ENCODE measurements at places on chromosomes 1 and 21.

- no peak for DNase-seq
Measured at GRCh38 chr1:60875138-60875537, 207.2 kb upstream of the NFIA start.

DNA sequence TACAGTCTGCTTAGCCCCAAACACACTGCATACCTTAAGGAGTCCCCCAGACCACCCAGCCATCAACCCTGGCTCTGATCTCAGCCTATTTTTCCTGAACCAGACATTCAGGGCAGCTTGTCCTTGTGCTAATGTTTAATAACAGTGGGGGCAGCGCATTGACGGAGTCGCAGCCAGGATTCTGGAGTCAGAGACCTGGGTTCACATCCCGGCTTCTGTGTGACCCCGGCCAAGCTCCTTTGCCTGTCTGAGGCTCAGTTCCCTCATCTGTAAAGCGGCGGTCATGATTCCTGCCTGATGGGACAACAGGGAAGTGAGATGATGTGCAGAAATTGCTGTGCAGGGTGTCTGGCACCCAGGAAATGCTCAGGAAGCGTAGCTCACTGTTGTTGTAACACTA lies 63.1 kb downstream of the MATN1 start:
- no peak for DNase-seq

- no peak for DNase-seq
Measured at GRCh38 chr1:24110642-24111261, 1.2 kb downstream of the MYOM3 start.

- peak; percentile 38 for DNase-seq
Measured at GRCh38 chr21:32712043-32712442, 15.8 kb downstream of the SYNJ1 start.

DNA sequence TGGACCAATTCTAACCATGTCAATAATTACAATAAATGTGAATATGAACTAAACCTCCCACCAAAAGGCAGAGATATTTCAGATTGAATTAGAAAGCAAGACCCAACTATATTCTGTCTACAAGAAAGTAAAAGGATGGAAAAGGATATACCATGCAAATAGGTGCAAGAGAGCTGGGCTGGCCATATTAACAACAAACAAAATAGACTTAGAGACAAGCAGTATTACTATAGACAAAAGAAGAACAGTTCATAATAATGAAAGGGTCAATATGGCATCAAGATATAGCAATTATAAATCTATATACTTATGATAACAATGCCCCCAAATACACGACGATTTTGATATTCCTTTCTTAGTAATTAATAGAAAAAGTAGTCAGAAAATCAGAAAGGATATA lies 67.3 kb upstream of the IFFO2 start:
- no peak for DNase-seq

DNA sequence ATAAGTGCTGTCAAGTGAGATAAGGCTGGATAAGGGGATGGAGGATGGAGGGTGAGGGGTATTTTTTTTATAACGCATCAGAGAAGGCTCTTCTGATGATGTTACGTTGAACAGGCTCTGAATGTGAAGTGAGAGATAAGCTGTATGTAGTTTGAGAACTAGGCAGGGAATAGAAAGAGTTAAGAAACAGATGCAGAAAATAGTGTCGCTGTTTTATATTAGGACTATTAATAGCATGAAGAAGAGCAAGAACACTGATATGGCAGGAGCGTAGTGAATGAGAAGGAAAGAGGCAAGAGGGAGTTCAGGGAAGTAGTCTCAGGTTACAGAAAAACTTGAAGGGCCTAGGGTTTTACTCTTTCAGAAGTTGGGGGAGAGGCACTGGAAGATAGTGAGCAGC lies 59.8 kb downstream of the GPR88 start:
- no peak for DNase-seq

DNA sequence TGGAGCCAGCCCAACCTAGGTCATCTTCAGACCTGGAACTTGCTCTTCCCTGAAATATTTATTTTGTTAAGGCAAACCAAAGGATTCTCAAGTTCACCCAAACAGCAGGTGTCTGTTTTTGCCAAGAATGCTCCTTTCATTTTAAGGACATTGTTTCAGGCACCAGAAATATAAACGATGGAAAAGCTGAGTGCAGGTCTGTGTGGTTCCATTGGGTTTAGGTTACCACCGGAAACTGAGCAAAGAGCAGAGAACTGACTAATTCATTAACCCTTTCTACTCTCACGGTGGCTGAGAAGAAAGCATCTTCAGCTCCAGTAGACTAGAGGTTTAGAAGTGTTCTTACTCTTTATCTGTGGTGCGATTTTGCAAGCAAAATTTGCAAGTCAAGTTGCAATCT lies 38.0 kb upstream of the ZC3H11B start:
- DNase-seq, result no peak

DNA sequence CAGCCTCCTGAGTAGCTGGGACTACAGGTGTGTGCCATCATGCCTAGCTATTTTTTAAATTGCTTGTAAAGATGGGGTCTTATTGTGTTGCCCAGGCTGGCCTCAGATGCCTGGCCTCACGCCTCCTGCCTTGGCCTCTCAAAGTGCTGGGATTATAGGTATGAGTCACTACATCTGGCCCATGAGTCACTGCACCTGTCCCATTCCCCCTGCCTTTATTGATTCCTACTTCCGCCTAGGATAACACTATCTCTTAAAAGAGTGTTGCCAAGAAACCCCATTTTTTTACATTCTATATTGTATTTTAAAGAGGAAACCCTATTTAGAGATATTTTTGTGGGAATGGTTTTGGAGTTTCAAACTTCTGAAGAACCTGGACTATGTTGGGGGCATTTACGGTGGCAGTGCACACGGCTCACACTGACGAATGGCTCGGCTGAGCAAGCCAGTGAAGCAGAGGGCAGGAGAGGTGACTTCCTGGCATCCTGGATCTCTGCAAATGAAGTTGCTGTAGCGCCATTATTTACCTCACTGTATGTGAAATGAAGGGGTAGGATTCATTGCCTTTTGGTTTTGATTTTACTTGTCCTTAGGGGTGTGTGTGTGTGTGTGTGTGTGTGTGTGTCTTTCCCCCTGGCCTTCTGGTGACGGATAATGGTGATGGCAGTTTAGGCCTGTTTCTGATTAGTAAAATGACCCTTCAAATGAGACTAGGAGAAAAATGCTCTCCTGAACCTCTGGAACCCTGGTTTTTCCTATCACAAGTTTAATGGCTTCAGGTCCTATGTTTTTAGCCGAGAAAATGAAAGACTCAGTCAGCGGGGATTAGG lies 22.5 kb downstream of the KIF26B start:
- DNase-seq, result no peak

DNA sequence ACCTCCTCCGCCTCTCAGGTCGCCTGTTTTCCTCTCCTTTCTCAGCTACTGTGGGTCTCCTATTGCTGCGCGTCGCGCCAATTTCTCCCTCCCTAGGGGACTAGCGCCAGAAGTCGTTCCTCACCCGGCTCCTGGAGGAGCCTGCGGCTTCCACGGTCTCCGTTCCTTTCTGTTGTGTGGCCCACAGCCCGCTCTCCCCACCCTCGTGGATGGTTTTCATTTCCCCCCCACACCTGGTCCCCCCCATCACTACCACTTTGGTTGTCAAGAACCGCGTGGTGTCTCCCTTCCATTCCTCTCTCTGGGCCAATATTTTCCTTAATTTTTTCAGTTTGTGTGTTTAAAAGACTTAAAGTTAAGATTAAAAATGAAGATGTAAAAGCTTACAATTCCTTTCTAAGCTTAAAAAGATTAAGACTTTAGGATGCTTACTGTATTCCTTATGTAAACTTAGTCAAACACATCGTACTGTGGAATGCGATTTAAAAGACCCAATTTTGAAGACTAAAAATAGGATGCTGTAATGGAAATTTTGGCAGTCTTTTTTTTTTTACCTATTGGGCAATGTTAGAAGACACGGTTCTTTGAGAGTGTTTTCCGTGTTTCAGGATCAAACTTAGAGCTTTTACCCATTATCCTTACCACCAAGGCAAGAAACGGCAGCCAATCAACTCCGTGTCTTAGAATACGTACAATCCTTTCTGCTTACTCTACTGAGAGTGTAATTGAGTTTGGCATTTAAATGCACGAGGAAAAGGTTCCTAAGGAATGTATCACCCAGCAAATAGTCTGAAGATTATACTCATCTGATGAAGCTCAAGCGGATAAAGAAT lies 773 bp downstream of the CNST start:
- no peak for DNase-seq

- DNase-seq, result no peak
Measured at GRCh38 chr1:180153032-180153431, 1.6 kb upstream of the QSOX1 start.

DNA sequence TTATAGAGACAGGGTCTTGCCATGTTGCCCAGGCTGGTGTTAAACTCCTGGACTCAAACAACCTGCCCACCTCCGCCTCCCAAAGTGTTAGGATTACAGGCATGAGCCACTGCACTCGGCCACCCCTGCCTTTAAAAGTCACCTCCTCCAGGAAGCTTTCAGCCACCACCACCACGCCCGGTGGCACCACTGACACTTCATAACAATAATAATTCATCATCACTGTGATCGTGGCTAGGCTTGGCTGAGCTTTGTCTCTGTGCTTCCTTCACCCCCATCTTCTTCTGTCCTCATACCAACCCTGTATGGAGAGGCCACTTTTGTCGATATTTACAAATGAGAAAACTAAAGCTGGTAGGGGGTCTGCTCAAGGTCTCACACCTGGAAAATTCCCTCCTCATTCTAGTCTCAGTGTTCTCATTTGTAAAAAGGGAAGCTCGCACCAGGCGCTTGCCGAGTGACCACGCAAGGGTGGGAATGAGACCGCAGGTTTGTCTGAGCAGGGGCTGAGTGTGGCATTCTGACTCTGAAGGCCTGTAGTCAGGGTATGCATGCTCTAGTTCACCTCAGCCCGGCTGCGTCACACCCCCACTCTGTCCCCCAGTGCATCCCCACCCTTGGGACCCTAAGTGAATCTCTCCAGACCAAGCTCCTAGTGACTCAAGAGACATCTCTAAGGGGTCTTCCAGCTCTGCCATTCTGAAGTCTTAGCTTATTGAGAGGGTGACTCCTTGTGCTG lies 12.9 kb upstream of the EPHA2 start:
- no peak for DNase-seq

All from natural killer cell (primary cell).